ENCODE measurements at places on chromosomes 13 and 19.

DNA sequence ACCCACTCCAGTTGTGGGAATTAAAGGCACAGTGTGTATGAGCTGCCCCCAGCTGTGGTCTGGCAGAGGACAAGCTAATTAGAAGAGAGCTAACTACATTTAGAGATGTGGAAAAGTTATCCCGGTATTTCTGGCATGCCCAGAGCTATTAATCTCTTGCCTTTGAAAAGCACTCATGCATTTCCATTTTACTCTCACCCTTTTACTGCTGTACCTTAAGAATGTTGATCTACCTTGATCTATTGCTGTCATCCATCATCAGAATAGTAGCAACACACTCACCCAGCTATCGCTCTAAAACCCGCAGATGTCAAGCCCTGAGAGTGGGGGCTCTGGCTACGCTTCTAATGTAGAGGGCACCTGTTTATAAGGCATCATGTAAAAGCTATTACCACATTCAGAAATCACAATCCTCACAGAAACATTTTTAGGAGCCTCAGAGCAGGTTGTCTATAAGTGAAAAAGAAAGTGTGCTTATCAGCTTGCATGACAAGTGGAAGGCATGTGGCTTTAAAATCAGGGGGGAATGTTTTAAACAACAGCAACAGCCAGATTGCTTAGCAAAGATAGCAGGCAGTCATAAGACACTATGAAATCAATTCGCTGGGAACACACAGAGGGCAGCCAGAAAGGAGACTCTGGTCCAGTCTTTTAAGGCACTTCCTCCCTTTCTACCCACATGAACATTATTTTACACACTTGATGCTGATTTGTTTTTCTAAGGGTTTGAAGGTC, 224.2 kb upstream of the IRS2 start:
- DNase-seq, result no peak

DNA sequence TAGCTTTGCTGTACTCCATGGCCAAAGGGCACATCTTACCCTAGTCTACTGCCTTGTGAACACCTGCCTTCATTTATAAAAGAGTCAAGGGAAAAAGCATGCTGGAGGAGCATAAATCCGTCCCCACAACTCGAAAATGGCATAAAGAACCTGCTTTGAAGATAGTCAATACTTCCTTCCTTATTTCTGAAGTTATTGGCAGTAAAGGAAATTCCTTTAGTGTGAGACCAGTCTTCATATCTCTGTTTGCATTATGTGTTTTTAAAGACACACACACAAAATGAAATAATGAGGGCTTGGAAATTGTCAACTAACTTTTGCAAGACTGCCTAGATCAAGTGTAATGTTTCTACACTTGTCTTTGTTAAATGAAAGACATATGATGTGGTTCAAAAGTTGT, 408.4 kb downstream of the SPRY2 start:
- DNase-seq, result no peak

DNA sequence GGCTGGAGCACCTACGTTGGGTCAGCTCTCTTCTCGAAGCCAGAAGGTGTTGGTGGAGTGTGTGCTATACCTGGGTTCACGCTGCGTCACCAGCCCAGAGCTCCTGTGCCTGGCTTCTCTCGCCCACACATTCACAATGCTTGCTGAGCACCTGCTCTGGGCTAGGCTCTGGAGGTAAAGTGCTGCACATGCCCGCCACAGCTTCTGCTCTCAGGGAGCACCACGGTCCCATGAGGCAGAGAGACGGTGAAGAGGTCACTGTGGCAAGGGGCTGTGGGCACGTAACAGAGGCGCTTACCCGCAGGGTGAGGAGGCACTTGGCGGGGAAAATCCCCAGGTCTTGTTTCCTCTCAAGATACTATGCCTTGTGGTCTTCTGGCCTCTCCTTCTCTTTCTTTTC, 174.2 kb downstream of the TEX29 start:
- no peak for DNase-seq

DNA sequence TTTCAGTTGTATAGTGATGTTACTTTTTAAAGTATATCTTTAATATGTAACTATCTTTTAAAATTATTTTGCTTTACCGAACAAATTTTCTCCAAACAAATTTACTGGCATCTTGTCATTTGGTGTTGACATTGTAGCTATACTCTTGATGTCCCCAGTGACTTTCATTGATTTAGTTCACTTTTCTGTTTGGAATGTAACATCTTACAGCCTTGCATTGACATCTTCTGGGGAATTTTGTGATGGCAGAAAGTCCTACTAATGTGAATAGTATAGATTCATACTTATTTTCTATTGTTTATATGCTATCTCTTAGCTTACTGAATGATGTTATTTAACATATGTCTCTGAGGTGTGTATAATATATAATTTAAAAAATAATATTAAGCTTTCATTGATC, 800.9 kb upstream of the ATXN8OS start:
- no peak for DNase-seq

GRCh38 chr19:30168760-30169159, 203.4 kb upstream of the ZNF536 start:
- no peak for DNase-seq

- no peak for DNase-seq
Measured at GRCh38 chr13:24606486-24607170, 73.6 kb upstream of the ATP12A start.

DNA sequence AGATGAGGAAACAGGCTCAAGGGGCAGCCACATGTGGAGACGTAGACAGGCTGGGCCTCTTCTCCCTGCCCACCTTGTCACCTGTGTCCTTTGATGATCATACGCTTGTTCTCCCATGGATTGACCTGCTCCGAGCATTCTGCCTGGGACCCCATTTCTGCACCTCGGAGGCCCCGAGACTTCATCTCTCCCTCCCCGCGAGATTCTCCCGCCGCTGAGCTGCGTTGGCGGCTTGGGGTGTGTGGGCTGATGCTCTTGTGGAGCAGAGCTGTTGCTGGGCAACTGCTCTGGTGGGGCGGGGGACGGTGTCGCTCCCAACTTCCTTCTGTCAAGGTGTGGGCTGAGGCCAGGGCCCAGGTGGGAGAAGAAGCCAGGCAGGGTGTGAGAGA, 22.1 kb downstream of the MAST3 start:
- no peak for DNase-seq

GRCh38 chr13:27016875-27017274, 154.7 kb downstream of the USP12 start:
- no peak for DNase-seq

DNA sequence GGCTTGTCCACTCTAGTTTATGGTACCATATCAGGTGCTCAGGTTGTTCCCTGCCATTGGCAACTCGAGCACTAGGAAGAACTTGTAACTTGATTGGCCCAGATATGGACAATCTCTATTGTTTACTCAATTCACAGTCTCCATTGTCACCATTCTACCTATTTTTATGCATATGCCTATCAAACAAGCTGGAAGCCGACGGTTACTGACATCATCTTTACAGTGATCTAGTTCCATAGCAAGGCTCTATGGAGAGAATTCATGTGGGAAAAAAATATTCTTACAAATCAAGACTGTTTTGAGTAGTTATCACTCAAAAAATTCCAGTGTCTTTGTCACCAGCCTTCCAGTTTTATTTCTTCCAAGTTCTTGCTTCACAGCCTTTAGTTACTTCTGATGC, 1006.2 kb upstream of the PRR20A start:
- no peak for DNase-seq

- DNase-seq, result no peak
Measured at GRCh38 chr19:46840498-46840942, 10.1 kb downstream of the AP2S1 start.

DNA sequence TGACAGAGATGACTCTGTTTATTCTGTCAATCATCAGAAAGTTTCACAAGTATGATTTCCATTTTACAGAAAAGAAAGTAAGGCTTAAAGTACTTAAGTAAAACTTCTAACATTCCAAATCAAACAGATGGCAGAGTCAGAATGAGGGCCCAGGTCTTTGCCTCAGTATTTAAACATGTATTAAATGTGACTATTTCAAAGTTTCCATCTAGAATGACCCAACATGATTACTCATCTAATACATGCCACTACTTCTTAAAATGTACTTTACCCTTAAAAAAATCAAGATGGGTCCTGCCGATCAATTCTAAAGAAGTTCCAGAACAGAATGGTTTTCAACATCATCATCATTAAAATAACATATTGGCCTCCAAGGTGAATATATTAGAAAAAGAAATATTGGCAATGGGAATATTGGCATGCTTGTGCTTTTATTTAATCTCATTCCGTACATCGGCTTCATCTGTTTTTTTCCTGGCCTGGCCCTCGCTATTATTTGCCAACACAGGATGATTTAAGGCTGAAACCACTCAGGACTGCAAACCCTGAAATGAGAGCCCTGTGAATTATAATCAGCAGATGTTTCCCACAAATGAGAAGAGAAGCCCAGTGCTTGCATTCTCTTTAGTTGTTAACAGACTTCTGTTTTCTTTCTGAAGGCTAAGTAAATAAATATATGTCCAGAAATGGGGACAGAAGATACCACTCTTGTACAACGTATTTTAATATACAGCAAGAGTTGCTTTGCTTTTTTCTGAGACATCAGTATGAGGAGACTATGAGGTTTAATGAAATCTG, 340.0 kb downstream of the DNAJC15 start:
- DNase-seq, result no peak

- DNase-seq, result no peak
Measured at GRCh38 chr19:28026636-28027035, 1186.3 kb downstream of the UQCRFS1 start.

All from foreskin keratinocyte (primary cell).